CD4-positive, alpha-beta T cell treated with Interleukin-4 for 4 hours (primary cell): ENCODE measurements at places on chromosomes 3 and 15.

DNA sequence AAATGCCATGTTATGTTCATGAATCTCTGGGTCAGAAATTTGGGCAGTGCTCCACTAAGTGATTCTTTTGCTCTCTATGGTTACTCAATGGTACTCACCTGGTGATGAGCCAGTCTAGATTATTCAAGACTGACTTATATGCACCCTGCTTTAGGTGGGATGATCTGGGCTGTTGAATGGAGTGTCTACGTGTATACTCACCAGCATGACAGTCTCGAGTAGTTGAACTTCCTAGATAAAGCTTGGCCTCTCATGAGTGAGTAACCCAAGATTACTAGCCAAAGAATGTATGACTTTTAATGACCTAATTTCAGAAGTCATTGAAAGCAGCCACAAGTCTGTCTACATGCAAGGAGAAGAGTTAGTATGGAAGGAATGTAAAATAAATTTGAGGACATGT, 77.5 kb upstream of the CADM2 start:
- no peak for DNase-seq

GRCh38 chr3:183033746-183034145, 53.4 kb upstream of the DCUN1D1 start:
- no peak for DNase-seq

DNA sequence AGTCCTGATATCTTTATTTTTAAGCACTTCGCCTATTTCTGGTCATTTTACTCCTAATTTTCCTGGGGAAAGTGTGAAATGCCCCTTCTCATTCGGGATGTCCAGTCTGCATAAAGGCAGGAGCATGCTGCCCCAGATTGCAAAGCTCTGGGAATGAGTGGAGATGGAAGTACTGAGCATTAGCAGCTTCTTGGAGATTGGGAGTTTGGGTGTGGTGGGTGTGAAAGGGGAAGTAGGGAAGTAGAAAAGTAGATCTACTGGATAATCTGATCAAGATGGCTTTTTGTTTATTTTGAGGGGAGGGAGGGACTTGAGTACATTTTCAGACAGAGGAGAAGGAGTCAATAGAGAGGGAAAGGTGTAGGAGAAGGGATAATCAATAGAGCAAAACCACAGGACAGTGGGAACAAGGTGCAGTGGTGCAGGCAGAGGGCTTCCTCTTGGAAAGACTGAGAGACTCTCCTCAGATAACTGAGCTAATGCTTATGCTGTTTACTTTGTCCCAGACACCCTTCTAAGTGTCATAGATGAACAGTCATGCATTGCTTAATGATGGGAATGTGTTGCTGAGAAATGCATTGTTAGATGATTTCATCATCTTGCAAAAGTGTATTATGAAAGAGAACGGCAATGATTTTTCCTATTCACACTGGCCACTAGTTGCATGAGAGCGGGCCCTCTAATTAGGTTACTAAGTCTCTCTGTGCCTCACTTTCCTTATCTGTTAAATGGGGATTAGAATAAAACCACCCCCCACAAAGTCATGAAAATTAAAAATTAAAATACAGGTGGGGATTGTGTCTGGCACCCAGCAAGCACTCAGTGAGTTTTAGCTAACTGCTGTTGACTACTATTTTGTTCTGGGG, 45.5 kb downstream of the PHLDB2 start:
- DNase-seq, result no peak

GRCh38 chr3:192577271-192577670, 150.1 kb downstream of the FGF12 start:
- DNase-seq, result no peak

- DNase-seq, result no peak
Observed at GRCh38 chr15:92205255-92205739, 188.4 kb upstream of the ST8SIA2 start.

- DNase-seq, result peak; percentile 7
Observed at GRCh38 chr3:136250903-136251460, 842 bp downstream of the PCCB start.

DNA sequence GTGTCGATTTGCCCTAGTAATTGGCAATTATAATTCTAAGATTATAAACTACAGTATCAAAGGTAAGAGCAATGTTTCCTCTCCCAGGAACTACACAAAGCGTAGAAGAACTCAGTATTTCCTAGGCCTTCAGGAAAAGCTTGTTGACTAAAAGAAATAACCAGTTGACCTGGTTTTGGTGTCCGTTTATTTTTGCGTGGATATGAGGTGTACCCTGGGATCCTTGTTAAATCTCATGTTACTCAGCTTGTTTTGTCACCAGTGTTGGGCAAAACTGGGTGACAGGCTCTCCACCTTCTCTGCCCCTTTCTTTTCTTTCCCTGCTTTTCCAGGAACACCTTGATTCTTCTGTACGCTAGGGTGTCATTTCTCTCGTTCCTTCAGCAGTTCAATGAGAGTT, 97.2 kb downstream of the CACNA1D start:
- DNase-seq, result no peak

GRCh38 chr3:170751083-170751898, 118.7 kb downstream of the RPL22L1 start:
- no peak for DNase-seq

DNA sequence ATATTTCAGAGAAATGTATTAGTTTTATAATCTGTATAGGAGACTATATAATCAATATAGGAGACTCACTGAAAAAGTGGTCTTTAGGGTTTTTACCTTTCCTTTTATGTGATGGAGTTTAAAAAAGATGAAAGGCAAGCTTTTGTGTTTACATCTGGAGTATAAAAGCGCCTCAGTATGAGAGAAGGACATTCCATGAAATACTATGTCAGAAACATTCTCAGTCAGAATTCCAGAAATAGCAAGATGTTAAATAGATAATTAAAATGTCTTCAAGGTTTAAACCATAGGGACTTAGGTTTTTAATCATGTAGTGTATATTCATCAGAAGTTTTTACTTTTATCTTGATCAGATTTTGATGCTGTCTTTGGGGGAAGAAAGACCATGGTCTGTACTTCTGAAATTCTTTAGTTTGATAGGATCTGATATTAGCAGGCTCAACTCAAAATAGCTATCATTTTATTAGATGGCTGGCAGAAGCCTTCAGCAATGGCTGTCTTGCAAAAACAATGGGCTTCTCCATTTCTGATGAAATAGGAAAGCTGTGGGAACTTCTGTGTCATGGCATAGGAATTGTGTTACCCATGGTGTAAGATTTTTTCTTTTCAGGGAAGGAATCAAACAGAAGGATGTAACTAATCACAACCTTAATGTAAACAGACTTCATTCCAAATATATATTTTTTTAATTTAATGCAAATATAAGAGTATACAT, 209.6 kb upstream of the PLSCR5 start:
- DNase-seq, result no peak

DNA sequence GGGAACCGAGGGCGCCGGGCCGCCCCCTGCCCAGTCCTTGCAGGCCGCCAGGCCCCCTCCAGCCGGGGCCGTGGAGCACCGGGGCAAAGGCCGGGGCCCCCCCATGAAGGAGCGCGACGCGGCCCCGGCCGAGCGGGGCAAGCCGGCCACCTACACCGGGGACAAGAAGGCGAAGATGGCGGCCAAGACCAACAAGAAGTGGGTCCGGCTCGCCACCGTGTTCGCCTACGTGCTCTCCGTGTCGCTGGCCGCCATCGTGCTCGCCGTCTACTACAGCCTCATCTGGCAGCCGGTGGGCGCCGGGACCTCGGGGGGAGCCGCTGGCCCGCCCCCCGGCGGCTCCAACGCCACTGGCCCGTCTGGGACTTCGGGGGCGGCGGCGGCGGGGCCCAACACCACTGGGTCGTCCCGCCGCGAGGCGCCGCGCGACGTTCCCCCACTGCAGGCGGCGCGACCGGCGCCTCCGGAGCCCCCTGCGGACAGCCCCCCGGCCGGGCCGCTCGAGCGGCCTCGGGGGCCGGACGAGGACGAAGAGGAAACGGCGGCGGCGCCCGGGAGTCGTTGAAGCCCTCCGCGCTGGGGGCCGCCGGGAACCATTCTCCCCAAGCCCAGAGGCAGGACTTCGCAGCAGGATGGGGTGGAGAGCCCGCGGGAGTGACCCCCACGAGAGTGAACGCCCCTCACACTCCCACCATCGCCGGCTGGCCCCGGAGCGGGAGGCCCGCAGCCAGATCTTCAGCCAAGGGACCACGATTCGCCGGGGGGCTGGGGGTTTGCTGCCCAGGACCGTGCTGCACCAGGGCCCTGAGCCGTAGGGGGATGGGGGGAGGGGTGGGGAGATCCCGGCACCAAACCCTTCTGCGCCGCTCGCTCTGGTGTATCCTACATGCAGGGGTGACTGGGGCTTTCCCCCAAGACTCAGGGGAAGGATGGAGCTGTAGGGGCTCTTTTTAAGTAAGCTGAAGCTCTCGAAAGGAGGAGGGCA, 753 bp downstream of the INAFM2 start:
- DNase-seq, result no peak

- no peak for DNase-seq
Observed at GRCh38 chr15:66778314-66778665, 76.3 kb downstream of the SMAD6 start.

GRCh38 chr15:50137330-50137761, 18.3 kb upstream of the ATP8B4 start:
- no peak for DNase-seq

GRCh38 chr3:2148561-2149340, 50.1 kb downstream of the CNTN4 start:
- no peak for DNase-seq

DNA sequence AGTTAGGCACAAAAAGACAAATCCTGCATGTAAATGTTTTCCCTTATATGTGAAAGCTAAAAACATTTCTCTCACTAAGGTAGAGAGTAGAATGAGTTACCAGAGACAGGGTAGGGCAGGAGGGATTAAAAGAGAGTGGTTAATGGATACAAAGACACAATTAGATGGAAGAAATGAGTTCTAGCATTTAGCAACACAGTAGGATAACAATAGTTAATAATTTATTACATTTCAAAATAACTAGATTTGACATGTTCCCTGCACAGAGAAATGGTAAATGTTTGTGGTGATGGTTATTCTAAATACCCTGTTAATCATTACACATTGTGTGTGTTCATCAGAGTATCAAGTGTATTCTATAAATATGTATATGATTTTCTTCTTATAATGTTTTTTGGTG, 1400.7 kb downstream of the OTOL1 start:
- DNase-seq, result no peak

DNA sequence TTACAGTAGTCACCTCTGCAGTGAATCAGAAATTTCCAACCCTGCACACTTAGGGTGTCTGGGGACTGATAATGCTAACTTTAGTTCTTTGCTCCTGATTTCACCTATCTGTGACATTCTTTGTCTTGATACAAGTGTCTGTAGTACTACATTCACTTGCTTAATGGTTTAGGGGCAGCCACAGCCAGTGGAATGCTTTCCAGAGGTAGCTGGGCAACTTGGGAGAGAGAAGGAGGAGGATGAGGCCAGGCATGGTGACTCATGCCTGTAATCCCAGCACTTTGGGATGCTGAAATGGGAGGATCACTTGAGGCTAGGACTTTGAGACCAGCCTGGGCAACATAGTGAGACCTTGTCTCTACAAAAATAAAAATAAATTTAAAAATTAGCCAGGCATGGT, 8.5 kb downstream of the BAHD1 start:
- DNase-seq, result no peak

DNA sequence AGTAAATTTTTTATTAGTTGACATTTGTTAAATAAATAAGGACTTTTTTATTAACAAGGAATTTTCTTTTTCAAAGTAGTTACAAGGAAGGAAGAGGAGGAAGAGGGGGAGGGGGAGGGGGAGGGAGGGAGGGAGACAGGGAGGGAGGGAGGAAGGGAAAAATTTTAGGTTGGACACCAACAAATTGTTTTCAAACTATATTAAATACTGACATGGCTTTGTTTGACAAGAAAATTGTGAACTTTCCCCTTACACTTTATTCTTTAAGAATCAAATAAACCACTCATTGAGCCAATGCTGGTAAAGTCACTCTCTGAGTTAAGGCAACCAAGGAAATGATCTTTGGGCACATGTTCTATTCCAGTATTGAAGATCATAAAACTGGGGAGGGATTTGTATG, 115.7 kb upstream of the PPP2R3A start:
- no peak for DNase-seq

DNA sequence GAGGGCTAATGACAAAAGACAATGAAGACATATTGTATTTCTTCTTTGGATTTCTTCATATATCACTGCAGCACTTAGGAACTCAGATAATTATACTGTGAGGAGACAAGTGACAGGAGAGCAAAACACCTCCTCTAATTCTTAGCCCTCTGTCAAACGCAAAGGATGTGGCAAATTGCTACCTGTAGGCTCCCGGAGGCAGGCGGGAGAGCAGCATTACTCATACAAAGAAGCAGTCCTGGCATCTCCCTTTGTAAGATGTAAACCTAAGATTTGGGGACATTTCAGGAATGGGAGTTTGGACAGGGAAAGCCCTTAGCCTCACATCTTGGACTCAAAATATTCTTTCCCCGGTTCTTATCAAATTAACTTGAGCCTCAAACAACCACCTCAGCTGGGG, 460.8 kb downstream of the SOX2 start:
- DNase-seq, result no peak

DNA sequence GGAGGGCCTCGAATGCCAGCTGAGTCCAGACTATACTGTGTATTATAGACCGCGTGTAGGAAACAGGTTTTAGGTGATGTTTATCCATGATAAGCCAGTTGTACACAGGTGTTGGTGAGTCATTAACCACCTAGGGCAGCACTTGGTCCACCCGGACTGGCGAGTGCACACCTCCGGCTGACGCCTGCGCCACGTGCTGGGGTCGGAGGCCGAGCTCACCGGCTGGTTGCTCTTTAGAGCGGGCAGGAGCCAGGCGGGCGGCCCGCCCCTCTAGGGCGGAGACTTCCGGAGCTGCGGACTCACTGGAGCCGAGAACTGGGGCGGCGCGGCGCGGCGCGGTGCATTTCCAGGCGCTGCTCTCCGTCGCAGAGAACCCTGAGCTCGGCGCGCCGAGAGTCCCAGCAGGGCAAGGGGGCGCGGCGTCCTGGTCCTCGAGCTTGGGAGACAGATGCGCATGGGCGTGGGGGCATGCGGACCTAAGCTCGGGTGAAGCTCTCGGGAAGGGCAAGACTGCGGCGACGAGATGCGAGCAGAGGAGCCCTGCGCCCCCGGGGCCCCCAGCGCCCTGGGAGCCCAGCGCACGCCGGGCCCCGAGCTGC, at the start of gene ESYT3:
Gene ESYT3 (plus strand): TSS at position 341 of the 599 bp plus-strand sequence. CDS start 183 bp downstream, at position 524.
- peak; percentile 2 for DNase-seq

DNA sequence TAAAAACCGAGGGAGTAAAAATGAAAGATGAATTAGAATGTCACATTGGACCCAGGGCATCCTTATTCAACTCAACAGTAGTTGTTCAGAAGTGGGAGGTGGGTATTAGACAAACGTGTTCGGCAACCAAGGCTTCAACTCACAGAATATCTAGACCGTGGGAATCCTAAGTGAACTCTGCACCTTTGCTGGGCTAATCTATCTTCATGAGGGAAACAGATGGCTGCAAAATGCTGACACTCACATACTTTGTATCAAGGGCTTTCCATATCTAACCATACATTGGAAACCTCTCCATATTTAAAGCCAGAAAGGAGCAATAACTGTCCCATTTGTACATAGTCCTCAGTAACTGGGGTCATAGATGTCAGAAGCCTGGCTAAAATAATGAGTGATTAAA, 20.9 kb downstream of the PLSCR1 start:
- DNase-seq, result no peak

GRCh38 chr15:59179717-59180116, 26.9 kb upstream of the LDHAL6B start:
- DNase-seq, result no peak

GRCh38 chr15:29959384-29960137, 123.2 kb upstream of the GOLGA8J start:
- DNase-seq, result no peak
